Effector CD8-positive, alpha-beta T cell (primary cell): ENCODE measurements at places on chromosomes 4 and X.

- DNase-seq, result no peak
These were observed 314.7 kb downstream of the CHIC1 start for GRCh38 chrX:73877687-73878086.

GRCh38 chr4:14023036-14023435 is 395.5 kb upstream of the BOD1L1 start:
- no peak for DNase-seq

DNA sequence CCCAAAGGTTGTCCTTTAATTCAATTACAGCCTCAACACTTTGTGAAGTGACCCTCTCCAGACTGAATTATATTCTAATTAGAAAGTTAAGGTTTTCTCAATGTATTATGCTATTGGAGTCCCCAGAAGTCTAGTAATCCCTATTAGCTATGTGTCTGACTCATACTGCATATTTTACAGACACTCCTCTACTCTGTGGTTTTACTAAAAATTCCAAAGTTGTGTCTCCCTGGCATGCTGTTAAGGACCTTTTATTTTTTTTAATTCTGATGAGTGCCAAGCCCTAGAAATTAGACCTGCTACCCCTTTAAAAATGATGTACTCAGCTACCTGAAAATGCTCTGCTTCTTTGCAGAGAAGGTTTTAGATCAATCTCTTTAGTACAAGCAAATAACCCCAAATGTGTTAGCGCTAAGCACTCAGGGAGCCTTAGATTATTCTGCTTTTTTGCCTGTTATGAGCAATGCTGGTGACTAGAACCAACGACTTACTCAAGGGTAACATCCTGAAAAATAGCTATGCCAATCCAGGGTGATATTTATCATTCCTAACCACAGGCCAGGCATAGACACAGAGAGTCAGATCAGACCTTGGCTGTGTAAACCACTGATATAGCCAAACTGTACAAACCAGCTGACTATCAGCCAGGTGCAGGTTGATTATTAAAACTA is 26.1 kb upstream of the CXCL13 start:
- DNase-seq, result no peak

- no peak for DNase-seq
These were observed 61.3 kb downstream of the LUZP4 start for GRCh38 chrX:115350711-115351381.

- DNase-seq, result no peak
These were observed 107.7 kb downstream of the APOOL start for GRCh38 chrX:85111347-85111746.

DNA sequence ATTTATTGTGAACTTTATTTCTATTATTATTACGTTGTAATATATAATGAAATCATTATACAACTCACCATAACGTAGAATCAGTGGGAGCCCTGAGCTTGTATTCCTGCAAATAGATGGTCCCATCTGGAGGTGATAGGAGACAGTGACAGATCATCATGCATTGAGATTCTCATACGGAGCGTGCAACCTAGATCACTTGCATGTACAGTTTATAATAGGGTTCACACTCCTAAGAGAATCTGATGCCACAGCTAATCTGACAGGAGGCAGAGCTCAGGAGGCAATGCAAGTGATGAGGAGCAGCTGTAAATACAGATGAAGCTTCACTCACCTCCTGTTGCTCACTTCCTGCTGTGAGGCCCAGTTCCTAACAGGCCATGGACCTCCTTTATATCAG is 2170.2 kb downstream of the PCDH7 start:
- DNase-seq, result no peak

- DNase-seq, result no peak
These were observed 14.6 kb downstream of the RAB9B start for GRCh38 chrX:103817502-103817901.

- no peak for DNase-seq
These were observed 21.4 kb upstream of the CLGN start for GRCh38 chr4:140448830-140449229.
